ENCODE measurements at places on chromosomes 13 and 19.

DNA sequence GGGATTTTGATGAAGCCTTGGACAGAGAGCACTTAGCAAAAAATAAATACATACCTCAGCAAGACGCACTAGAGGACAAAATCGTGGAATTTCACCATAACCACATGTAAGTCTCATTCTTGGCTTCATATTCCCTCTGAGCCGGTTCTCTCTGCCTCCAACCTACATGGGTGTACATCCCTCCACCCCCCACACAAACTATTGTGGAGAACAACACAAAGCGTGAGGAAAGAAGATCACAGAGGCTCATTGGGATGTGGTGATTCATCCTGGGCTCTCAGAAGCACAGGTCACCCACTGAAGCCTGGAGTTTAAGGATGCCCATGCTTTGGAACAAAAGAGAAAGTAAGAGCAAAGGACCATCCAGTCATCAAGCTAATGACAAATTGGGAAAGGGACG lies 192.2 kb downstream of the STK24 start:
- peak; percentile 76 for DNase-seq

DNA sequence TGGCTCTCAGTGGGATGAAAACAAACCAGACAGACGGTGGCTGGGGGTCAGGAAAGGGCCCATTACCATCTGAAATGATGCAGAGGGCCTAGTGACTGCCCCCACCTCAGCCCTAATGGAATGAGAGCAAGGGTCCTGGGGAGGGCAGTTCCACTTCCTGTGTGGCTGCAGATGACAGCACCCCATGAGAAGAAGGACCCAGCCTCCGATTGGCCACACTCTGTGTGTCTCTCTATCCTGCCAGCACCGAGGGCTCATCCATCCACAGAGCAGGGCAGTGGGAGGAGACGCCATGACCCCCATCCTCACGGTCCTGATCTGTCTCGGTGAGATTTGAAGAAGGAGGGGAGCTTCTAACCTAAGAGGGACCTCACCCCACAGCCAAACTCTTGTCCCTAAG lies 498 bp downstream of the LILRB1 start:
- DNase-seq = no peak

DNA sequence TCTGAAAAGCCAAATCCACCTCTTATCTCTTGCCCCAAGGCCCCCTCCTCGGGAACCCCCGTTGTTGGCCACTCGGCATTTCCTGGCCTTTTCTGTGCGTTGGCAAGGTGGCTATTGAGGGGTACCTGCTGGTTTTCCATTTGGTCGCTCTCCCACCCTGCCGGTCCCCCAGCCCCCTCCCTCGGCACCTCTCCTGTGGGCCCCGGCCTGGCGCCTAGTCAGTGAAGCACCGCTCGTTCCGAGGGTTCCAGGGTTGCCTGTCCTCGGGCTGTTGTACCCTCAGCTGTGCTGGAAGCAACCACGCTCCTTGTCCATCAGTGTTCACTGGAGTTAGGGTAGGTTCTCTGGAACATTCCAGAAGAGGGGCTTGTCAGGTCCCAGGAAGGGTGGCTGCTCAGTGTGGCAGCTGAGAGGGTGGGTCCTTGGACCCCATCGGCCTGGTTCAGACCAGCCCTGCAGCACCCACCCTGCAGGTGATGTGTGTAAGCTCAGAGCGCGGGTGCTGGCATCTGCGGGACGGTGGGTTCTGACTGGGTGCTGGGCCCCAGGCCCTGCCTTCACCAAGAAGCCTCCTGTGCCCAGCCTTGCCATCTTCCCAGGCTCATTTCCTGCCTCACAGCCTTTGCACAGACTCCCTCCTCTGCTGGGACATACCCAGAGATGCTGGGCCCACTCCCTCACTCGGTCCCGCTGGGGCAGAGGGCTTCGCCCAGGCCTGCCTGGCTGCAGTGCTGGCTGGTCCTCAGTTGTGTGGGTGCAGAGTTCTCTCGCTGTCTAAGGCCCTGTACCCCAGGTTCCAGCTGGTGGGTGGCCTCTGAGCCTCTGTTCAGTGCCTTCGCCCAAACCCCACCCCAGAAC lies 21.3 kb downstream of the NKPD1 start:
- no peak for DNase-seq

DNA sequence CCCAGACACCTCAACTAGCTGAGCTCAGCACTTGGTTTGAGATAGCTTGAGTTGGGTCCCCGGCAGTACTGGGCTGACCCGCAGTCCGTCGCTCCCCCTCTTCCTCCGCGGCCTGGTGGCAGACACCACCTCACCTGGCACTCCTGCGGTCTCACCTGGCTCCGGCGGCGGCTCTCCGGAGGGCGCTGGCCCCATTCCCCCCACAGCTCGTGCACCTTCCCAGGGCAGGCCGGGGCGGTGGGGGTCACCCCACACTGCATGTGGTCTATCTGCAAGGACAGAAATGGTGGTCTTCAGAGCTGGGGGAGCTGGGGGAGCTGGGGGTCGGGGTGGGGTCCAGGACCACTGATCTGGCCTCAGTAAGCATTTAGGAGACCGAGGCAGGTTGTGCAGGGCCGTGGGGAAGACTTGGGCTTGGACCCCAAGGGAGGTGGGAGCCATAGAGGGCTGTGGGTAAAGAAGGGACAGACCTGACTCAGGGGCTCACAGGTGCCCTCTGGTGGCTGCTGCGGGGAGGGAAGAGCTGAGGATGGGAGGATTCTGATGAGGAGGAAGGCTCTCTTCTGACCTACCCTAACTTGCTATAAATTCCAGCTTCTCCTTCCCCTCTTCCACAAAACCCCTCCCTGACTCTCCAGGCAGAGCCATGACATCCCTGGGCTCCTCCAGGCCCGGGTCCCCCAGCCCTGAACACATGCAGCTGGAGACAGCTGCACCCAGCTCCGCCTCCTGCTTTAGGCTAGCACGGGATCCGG lies 6.7 kb upstream of the PLIN4 start:
- no peak for DNase-seq

GRCh38 chr13:80654638-80655249 lies 313.8 kb upstream of the SPRY2 start:
- DNase-seq = no peak

DNA sequence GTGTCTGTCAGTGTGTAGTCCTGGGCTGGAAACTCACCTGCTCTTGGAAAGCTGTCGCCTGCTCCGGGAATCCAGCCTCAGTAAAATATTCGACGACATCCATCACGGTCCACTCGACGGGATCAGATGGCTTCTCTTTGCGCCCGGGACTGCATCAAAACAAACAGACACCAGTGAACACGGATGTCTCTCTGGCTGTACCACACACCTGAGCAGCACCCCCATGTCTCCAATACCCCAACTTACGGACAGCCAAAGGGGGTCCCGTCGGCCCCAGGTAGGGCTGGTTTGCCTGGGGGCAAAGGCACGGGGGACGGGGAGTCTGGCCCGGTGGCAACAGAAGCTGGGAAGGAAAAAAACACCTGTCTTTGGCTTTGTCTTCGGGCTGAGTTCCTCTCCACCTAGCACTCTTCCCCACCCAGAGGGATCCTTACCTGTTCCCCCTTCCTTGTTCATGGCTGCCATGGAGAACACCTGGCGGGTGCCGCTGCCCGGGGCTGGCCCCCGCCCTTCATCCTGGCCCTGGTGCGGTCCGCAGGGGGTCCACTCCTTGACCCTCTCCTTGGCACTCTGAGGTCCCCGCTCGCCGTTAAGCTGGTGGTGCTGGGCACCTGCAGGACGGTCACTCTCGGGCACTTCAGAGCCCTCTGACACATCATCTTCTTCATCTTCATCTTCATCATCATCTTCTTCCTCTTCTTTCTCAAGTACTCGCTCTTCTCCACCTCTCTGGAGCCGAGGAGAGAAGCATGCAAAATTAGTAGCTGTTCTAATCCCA lies 1.7 kb downstream of the SAMD1 start:
- no peak for DNase-seq

DNA sequence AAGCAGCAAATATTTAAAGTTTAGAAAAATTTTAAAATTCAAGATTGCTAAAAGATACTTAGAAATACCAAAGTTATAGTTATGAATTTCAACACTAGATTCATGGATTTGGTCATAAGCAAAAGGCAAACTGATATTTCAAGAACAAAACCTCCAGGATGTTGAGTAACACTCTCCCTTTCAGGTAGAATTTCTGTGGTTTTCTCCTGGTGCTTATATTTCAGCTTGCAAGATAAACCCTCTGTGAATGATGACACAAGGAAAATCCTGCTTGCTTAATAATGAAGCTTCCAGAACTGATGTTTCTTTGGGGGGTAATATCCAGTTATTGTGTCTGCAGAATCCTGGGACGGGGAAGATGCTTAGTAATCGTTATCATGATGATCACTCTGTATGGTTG lies 320.3 kb upstream of the EDNRB start:
- DNase-seq = no peak

DNA sequence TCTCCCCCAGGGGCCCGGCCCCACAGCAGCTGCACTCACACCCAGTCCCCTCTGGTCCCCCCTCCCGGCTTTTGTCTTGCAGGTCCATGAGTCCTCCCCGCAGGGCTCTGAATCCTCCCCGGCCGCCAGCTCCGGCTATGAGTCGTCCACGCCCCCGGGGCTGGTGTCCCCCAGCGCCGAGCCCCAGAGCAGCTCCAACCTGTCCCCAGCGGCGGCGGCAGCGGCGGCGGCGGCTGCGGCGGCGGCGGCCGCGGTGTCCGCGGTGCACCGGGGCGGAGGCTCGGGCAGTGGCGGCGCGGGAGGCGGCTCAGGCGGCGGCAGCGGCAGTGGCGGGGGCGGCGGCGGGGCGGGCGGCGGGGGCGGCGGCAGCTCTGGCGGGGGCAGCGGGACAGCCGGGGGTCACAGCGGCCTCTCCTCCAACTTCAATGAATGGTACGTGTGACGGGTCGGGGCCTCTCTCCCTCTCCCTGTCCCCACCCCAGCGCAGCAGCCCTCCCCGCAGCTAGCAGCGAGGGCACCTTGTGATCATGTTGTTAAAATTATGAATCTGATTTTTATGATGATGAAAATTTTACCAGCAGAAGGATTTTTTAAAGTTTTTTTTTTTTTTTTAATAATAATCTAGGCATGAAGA lies 3.8 kb downstream of the ZIC2 start:
- no peak for DNase-seq

- no peak for DNase-seq
Observed at GRCh38 chr19:16085115-16085514, 8.8 kb downstream of the TPM4 start.

GRCh38 chr13:100491164-100491842 lies 97.3 kb downstream of the GGACT start:
- no peak for DNase-seq

All from epithelial cell of proximal tubule (primary cell).